Stimulated activated CD4-positive, alpha-beta T cell treated with anti-CD3 and anti-CD28 coated beads, Interleukin-1b, Interleukin-23, amount 100 ng/mL, for 1 hour (primary cell): ENCODE measurements at places on chromosomes 3 and 15.

DNA sequence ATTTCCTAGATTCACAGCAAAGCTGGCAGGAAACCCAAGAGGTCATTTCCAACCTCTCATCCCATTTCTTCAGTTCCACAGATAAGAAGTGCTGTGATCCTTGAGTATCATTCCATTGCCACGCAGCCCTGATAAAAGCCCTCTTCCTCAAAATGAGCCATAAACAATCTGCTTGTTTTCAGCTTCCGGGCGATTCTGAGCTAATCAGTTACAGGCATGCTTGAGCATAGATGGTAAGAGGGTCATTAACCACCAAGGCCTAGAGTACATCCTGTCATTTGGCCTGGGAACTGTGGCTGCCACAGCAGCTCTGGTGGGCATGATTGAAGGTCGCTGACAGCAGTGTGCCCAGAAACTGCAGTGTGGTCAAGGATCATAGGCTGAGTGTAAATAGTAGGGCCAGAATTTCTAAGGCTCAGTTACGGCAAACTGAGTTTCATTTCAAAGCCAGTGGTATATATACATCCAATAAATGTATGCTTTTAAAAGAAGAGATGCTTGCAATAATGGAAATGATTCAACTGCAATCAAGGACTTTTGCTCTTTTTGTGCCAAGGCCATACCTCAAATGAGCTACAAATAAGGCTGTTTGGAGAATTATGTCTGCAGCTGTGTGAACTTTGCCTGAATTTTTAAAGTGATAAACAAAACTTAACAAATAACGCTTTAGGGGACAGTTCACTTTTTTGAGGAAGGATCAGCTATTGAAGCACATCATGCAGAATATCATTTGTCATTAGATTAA lies 47.3 kb downstream of the P3H2 start:
- no peak for DNase-seq

- no peak for DNase-seq
These were observed 1.3 kb upstream of the CCDC12 start for GRCh38 chr3:46977811-46978195.

DNA sequence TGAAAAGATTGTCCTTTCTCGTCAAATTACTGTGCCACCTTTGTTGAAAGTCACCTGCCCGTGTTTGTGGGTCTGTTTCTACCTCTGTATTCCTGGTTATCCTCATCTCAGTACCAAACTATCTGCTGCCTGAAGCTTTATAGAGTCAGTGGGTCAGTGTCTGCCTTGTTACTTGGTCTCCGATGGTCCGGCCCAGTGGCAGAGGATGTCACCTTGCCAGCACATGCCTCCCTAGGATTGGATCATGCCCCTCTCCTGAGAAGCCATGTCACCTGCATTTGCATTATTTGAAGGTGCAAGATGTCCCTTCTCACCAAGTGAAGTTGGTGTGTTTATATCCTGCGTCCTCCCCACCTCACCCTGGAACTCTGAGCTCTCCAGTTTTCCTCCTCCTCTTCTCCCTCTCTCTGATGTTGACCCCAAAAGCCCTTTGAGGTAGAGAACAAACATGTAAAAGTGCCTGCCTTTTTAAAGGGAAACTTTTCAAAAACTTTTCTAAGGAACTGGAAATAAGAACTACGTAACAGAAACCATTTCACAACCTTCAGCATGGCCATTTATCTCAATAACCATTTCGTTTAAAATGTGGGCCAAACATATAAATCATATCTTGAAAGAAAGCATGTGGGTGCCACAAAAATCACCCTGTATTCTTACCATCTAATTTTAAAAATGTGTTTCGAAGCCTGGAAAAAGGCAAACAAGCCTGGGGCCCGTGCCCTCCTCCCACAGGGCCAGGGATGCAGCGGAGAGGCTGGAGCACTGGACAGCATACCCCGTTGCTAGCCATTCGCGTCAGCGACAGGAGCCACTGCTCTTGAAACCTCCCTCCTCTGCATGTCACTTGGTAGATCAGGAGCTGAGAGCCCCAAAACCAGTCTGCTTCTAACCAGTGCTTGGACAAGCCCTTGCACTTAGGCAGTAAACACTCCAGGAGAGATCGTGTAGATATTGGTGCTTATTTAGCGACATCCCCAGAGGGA lies 102.1 kb downstream of the VGLL4 start:
- DNase-seq, result no peak

GRCh38 chr15:71151081-71151480 lies 35.8 kb downstream of the THSD4 start:
- no peak for DNase-seq
